Epithelial cell of prostate (primary cell): ENCODE measurements at places on chromosomes 2 and 18.
A peak's percentile ranks its signal among the peaks of the same experiment; 100 is the strongest.

GRCh38 chr2:47129191-47129706 is 25.9 kb downstream of the STPG4 start:
- no peak for DNase-seq

DNA sequence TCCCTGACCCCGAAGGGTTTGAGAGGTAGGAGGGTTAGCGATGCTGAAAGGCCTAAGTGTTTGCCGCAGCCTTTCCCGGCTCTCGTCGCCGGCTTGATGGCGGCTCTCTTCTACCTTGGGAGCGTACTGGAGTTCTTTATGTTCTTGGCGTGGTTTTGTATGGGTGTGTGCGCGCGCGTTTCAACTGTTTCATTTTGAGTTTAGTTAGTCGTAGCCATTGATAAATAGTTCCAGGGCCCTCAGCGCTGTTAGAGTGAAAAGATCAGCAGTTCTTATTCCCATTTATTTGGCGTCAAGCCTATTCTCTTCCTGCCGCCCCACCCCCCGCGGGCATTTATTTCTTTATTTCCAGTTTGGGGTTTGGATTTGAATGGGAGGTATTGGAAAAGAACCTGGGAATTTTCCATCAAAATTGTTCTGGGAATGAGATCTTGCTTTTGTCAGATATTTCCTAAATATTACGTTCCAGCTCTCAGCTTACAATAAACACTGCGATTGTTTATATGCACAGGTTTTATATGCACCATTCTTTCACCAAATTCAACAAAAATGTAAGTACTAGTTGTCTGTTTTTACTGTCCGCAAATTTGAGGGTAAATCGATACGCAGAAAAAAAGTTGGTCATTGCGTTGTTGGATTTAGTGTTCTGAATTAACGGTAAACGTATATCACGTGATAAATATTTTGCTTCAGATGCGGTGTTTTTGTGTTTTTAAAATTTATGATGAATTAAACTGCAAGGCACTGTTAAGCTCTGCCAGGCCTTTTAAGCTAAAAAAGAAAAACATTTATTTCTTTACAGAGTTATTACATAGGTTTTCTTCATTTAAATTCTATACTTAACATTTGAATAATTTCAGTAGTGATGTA is 954 bp downstream of the CCNT2 start:
- DNase-seq: no peak

DNA sequence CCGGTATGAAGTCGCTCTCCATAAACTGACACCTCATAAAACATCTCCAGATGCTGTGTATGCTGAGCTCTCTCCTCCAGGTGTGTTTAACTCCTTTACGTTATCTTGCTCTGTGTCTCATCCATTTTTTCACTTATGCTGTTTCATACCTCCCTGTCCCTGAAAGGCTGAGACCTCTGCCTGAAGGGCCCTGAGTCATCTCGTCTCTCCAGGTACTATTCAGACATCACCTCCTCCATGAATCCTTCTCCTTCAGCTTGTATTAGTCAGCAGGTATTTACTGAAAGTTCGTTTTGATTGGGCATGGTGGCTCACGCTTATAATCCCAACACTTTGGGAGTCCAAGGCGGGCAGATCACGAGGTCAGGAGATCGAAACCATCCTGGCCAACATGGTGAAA is 244.5 kb upstream of the EPHA4 start:
- DNase-seq: no peak

- no peak for DNase-seq
Measured at GRCh38 chr2:215847056-215847455, 166.3 kb downstream of the MREG start.

GRCh38 chr2:162435676-162436075 is 91.7 kb downstream of the GCA start:
- DNase-seq: peak; percentile 54

- no peak for DNase-seq
Measured at GRCh38 chr2:6618201-6618600, 247.5 kb downstream of the CMPK2 start.

DNA sequence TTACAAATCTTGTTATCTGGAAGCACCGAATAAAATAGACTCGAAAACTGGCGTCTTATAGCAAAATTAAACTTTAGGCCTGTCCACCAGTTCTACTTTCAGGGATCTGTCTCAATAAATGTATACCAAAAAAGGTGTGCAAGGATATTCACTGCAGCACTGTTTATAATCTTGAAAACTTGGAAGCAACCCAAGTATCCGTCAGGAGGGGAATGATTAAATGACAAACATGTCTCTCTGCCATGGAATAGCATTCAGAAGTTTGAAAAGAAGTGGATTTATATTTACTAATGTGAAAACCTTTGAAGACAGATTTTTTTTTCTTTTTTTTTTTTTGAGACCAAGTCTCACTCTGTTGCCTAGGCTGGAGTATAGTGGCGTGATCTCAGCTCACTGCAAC is 32.3 kb upstream of the SATB2 start:
- no peak for DNase-seq

DNA sequence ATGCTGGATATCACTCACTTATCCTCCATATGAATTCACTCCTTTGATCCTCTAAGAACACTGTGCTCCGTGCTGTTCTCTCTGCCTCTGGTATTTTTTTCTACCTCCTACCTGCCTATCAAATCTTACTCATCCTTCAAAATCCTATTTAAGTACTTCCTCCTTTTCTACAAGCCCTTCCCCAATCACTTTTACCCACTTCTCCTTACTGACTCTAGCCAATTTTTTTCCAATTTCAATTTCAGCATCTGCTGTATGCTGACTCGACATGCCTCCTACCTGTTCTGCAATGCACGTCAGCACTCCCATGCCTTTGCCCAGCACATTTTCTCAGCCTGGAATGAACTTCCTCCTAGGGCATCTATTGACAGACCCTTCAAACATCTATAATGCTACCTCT is 37.3 kb upstream of the LNPK start:
- no peak for DNase-seq

- DNase-seq: no peak
Measured at GRCh38 chr18:62766266-62766665, 50.9 kb downstream of the PHLPP1 start.

DNA sequence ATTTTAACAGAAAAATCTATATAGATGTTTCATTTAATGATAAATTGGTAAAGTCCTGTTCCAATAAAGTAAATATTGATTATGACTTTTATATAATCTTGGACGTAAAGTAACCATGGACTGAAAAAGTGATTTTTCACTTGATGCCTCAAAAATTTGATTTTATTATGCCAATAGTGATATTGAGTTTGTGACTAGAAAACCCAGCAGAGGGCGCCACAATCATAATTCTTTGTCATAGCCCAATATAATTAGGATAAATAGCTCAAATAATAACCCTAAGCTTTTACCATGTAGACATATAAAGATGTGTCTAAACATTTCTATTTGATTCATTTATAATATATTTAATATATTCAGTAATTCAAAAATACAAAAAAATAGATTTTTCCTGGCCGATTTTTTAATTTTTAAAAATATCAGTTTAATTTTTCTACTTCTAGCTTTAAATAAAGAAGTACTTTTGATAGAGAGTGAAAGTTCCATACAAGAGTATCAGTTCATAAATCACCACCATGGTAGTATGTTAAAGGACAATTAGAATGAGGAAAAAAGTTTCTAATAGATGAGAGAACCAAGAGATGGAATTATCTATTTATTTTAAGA is 30.7 kb downstream of the CAMKMT start:
- DNase-seq: no peak

- DNase-seq: no peak
Measured at GRCh38 chr2:197926673-197927072, 122.3 kb downstream of the PLCL1 start.

GRCh38 chr2:55771612-55772011 is 78.0 kb upstream of the PNPT1 start:
- DNase-seq: no peak

DNA sequence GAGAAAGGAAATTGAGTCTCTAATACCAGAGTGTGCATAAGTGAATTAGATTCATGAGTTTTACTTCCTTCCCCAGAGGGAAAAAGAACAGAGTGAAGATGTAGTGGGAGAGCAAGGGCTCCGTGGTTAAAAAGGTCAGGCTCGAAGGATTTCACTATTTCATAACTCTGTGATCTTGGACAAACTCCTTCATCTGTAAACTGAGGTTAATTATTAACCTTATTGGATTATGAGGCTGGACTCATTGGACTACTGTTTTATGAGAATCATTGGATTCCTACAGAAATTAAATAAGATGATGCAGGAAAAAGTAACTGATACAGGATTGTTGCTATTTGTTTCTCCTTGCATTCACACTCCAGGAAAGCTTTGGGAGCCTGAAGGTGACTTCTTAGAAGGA is 45.0 kb downstream of the SRD5A2 start:
- no peak for DNase-seq

- no peak for DNase-seq
Measured at GRCh38 chr2:5203134-5203755, 488.9 kb upstream of the SOX11 start.

GRCh38 chr2:48508461-48509124 is 21.4 kb upstream of the STON1 start:
- peak; percentile 14 for DNase-seq

- no peak for DNase-seq
Measured at GRCh38 chr2:72803151-72803550, 22.7 kb downstream of the EXOC6B start.

GRCh38 chr18:51030537-51031258 is 685 bp downstream of the SMAD4 start:
- DNase-seq: no peak

GRCh38 chr2:70141212-70141901 is 49.5 kb downstream of the C2orf42 start:
- peak; percentile 100 for DNase-seq

GRCh38 chr2:121283670-121284462 is 1.1 kb downstream of the TFCP2L1 start:
- no peak for DNase-seq

- DNase-seq: no peak
Measured at GRCh38 chr2:109059474-109060165, 69.4 kb upstream of the SH3RF3 start.

DNA sequence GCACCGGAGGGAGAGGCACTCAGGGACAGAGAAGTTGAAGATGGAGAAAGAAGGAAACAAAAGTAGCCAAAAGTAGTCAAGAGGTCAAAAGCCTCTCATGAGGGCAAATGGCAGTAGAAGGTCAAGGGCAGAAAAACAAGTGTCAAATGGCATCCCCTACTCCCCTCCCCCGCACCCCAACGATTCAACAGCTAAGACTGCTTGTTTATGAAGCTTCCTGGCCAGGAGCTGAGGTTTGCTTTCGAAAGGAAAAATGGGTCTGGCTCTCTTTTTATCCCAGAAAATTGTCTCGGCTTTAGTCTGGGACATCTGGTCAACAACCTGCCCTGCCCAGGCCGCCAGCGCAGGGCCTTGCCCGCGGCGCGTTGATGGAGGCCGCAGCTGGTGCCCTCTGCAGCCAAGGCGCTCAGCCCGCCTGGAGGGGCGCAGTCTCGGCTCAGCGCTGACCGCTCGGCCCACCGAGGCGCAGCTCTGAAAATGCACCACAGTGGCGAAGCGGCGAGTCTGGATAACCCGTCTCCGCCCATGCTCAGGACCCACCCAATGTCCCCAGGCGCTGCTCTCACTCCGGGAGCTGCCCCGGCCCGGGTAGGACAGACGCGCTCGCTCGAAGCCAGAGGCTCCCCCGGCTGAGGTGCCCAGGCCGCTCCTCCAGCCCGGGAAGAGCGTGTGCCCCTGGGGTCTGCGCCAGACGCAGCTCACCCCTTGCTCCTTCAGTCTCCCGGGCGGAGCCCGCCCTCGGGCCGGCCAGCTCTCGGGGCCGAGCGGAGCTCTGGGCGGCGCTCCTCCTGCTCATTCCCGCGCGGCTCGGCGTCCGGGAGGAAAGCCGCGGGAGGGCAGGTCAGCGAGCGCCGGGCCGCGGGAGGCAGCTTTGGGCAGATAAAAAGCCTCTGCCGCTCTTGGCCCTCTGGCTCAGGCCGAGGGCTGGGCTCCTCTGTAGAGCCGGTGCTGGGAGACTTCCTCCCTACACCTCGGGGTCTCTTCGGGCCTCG is 1.8 kb upstream of the TBR1 start:
- DNase-seq: no peak

GRCh38 chr2:189639007-189639609 is 22.2 kb upstream of the ASNSD1 start:
- no peak for DNase-seq

DNA sequence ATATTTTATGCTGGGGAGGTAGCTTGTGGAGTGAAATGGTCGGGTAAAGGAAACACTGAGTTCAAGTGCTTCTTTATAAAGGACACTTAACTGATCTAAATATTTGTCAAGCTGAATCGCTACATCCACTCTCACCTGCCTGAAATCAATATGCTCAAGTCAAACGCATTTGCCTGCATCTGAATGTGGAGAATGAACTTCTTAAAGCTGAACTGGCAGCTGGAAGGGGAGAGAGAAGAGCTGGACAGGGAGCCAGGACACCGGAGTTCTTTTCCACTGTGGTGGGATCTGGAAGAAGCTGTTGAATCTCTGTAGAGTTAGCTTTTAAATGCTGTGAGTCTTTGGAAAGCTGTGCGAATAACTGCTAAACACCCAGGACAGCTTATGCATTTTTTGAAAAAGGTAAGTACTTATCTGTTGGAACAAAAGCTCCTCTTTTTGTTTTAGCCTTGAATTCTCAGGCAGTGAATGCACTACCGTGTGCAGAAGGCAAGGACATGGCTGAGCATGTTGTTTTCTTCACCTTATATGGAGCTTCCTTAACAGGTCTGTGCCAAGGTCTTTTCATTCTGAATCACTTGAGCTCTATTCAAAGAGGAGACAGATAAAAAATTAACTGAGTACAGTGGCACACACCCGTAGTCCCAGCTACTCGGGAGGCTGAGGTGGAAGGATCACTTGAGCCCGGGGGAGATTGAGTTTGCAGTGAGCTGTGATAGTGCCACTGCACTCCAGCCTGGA is 74.2 kb upstream of the KLF7 start:
- peak; percentile 89 for DNase-seq

GRCh38 chr2:45328264-45328870 is 282.7 kb downstream of the SRBD1 start:
- no peak for DNase-seq

GRCh38 chr2:186255823-186256222 is 230.2 kb upstream of the ZC3H15 start:
- DNase-seq: no peak

DNA sequence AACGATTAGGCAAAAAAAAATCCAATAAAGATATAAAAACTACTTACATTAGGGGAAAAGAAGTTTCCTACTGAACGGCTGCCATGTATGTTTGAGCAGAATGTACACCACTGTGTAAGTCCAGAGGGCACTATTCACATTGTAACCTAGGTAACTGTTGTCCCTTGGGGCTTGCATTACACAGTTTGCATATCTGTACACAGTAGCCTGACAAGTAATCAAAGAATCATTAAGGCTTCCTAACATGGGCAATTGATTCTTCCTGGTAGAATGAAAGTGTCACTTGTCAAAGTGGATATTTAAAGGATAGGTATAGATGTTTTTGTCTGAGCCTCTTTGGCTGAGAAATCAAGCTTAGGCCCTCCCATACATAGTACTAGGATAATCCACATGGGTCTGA is 39.1 kb downstream of the PLEK start:
- DNase-seq: no peak

DNA sequence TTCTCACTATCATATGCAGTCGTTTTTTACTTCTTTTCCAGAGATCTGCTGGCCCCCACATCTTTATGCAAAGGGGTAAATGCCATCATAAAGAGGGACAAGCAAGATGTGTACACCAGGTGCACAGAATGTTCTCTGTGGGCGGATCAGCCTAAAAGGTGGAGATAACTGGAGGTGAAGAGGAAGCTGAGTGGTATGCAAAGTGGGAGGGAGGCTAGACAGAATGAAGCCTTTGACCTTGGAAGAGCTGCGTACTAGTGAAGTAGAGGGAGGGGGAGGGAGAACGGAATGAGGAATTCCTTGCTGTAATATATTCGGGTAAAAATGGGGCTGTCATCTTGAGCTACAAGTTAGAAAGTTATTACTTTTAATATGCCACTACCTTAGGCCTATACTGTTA is 287.5 kb upstream of the VRK2 start:
- DNase-seq: no peak
